Caki2 (cell line): ENCODE measurements at places on chromosomes 1 and 21.

- no peak for DNase-seq
These were observed 41.5 kb downstream of the CD46 start for GRCh38 chr1:207793327-207793726.

- DNase-seq, result no peak
These were observed 6.2 kb downstream of the RASSF5 start for GRCh38 chr1:206513312-206514111.

DNA sequence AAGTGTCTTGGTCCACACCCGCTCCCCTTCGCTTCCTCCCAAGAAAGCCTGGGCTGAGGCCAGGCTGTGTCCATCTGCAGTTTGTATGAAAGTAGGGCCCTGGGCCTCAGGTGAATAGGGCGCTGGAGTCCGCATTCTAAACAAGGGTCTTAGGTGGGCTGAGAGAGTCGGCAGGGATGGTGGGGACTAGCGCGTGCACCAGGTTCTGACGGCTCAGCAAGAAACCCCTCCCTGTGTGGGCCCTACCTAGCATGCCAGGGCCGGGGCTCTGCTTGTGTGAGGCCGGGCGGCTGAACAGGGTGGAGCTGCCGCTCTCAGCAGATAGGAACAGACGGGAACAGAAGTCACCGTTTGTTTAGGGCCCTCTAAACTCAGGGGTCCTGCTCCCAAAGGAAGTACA is 1.7 kb downstream of the ACTRT2 start:
- no peak for DNase-seq

DNA sequence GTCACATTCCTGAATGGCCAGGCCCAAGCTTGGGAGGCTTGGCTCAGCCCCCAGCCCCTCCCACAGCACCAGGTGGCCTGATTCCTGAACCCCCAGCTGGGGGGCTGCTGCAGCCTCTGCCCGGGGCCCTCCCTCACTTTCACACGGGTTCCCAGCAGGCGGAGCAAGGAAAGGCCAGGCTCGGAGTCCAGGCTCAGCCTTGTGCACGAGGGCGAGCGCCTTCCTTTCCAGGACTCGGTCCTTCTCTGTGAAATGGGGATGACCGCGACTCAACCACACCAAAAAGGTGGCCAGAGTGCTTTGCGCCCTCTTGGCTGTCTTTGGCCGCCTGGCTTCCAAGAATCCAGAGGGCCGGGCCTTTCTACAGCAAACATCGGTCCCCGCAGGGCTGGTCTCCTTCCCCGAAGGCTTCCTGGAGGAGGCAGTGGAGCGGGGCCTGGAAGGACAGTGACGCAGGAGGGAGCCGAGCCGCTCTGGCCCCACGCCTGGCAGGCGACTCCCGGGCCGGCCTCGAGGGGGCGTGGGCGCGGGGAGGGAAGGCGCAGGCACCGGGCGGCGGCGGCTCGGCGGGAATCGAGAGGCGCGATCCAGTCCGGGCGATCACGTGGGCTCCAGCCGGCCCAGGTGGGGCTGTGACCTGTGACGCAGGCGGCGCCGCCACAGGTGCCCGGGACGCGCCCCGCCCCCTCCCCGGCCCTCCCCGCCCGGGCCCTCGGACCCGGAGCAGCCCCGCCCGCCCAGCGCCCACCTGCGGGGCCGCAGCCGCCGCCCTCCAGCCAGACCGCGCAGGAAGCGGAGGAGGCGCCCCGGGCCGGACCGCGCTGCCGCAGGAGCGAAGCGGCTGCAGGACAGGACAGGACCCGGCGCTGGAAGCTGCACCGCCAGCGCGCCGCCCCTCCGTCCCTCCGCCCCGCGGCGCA is at the start of gene ARHGEF16:
Gene ARHGEF16 (plus strand): TSS at position 775 of the 920 bp plus-strand sequence. CDS start 8,420 bp downstream, outside the sequence.
- DNase-seq, result peak; percentile 63

DNA sequence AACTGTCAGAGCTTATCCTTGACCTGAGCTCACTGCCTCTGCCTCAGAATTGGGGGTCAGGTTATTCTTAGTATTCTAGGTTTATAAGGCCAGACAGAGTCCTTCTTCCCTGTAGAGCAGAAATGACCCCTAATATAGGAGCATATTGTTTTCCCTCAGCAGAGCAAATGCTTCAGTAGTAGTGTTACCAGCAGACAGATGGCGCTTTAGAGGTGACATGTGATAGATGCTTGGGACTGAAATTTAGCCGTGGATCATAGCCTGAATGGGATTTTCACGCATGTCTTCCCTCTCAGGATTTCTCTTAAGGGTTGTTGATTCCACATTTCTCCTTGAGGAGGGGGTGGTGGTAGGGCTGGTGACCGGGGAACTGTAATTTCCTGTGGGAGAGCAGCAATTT is 24.5 kb downstream of the ADARB1 start:
- DNase-seq, result no peak

DNA sequence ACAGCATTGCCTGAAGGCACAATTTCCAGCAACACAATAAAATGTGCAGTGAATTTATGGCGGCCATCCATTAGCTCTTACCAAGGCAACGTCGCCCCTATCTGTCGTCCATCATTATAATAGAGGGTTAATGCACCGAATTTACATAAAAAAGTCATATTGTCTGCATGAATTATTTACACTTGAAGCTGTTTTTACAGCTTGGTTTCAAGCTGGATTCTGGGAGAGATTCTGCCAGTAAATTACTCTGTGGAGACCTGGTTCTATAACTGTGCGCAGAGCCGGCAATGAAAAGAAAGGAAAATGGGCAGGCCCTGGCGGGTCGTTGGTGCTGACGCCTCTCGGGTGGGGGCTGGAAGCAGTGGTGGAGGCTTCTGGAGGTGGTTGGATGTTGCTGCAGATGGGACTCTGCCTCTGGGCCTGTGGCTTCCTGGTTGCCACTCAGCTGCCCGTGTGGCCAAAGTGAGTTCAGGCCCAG is 48.9 kb upstream of the POU3F1 start:
- no peak for DNase-seq

- DNase-seq, result no peak
These were observed 672.8 kb downstream of the PTPRC start for GRCh38 chr1:199311478-199312262.

- no peak for DNase-seq
These were observed 167.1 kb downstream of the LYPLAL1 start for GRCh38 chr1:219340796-219341195.

DNA sequence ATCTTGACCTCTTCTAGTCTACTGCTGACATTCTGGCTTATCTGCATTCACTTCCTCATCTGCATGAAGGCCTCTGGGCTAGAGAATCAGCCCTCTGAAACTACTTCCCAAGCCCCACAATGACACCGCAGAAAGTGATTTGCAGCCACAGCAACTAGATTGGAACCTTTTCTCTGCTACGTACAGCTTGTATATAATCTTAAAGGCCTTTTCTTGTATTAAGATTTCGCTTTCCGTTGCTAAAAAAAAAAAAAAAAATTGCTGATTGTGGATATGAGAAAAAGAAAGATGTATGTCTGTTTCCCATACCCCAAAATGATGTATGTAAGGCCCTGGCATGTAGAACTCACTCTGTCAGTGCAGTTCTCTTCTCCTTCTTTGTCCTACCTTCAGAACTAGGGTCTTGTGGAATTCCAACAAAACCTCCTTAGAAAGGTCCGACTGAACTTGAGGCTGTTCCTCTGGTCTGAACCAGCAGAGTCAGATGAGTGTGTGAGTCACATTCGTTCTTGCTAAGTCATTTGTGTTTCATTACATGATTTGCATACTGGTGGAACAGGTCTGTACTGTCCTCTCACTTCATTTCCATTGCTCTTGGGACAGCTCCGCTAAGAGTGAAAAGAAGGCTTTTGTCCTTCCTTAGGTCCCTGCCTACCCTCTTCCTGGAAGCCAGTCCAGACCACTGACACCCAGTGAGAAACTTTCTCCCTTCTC is 62.7 kb downstream of the PLPP3 start:
- peak; percentile 11 for DNase-seq

DNA sequence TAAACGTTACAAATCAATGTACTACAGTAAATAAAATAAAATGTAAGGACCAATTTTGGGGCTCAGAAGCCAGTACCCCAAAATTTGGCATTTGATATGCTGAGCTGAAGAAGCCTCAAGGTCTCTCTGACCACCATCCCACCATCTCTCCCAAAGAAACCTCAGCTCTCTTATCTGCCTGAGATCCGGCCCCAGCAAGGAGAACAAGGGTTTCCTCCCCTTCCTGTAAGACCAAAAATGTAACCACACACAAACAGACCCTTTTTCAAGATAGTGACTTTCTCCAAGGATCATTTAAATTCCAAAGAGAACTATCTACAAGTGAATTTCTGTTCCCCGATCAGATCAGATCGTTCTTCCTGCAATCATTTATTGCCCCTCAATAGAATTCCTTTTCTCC is 68.1 kb upstream of the SLC45A1 start:
- no peak for DNase-seq

DNA sequence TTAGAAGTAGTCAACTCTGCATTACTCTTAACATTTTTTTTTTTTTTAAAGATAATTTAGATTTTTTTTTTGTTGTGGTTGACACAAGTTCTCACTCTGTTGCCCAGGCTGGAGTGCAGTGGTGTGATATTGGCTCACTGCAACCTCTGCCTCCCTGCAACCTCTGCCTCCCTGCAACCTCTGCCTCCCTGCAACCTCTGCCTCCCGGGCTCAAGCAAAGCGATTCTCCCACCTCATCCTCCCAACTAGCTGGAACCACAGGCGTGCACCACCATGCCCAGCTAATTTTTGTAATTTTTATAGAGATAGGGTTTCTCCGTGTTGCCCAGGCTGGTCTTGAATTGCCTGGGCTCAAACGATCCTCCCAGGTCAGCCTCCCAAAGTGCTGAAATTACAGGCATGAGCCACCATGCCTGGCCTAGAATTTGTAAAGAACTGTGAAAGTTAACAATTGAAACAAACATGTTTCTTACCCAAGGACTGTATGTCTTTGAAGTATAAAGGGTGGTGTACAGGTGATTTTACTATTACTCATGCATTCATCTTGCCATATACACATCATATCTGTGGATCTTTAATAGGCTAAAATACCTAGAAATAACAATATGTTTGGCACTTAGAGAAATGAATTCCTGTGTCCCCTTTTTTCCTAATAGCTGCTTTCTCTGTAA is 114.7 kb downstream of the ATP5PO start:
- DNase-seq, result no peak

GRCh38 chr1:85582687-85583591 is 2.4 kb downstream of the CCN1 start:
- DNase-seq, result peak; percentile 23

DNA sequence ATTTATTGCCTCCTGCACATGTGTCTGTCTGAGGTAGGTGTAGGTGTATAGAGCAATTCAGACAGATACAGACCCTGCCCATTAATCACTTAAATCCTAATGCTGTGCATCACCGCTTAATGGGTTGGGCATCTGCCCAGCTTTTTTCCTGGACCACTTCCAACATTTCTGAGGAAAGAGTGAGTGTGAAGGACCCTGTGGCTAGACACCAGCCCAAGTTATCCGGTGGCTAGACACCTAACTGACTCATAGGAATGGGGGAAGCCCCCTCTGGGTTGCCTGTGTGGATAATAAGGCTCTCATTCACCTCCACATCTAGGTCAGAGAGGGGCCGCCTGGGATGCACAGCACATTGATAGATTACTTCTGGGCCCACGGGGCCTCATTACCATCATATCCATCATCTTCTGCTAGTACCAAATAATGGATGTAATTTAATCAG is 121.1 kb upstream of the RAVER2 start:
- peak; percentile 78 for DNase-seq

DNA sequence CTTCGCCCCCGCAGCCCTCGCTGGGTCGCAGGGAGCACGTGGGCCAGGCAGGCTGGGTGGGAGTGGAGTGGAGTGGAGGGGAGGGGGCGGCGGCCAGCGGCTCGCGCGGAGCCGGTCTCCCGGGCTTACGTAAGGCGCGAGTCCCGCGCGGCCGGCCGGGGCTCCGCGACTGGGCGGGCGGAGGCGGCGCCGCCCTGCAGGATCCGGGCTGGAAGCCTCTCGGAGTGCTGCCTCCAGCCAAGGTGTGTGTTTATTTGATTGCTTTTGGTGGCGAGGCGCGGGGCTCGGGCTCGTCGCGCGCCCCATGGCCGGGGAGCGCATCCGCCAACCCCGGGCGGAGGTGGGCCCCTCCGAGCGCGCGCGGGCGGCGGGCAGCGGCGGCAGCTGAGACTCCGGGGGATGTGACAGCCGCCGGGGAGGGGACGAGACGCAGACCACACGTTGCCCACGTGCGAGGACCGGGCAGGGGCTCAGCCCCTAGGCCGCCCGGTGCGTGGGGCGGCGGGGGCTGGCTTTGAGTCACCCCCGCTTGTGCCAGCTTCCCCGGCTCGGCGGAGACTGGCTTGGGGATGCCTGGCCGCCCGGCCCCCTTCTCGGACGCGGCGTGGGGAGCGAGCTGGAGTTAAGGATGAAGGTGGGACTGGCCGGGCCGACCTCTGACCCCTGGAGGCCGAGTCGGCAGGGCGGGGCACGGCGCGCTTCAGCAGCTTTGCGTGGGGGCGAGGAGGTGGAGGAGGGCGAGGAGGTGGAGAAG is 402 bp upstream of the AK4 start:
- DNase-seq, result peak; percentile 73

GRCh38 chr1:228684607-228685006 is 50.7 kb upstream of the RHOU start:
- no peak for DNase-seq

DNA sequence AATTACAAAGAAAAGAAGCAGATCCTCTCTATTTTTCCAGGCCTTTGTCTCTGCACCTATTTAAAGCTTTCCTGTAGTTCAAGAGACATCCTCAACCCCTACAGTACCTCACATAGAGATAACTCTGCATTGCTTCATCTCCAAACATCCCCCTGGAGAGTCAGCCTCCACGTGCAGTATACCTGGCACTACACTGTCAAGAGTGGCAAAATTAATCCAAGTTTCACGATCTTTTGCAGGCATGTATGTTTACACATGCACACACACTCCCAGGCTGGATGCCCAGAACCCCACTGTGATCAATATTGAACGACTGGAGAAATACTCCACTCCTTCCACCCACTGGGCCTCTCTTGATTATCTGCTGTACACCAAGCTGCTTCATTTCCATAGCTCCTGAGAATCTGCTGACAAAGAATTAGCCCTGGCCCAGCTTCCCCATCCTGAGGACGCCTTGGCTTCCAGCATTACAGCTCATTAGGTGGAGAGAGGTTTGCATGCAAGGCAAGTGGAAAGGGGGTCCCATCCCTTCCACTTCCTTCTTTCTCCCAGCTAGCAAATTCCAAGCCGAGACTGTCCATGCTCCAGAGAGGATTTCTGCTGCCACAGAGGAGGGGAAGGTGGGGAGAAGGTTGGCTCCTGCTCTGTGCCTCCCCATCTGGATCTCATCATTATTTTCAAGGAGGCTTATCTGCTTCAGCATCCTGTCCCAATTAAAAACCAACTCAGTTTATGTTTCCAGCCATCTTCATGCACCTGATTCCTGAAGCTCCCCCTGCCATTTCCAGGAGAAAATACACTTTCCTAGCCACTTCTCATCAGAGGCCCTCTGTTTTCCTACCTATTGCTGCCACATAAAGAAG is 66.5 kb upstream of the GOLT1A start:
- no peak for DNase-seq

- DNase-seq, result no peak
These were observed 597.6 kb downstream of the ADGRL2 start for GRCh38 chr1:82398357-82398756.

- DNase-seq, result no peak
These were observed 141.5 kb downstream of the PTPRC start for GRCh38 chr1:198780376-198780775.
